Gastroesophageal sphincter (tissue), 4 donors: ENCODE measurements at places on chromosomes 5 and 9. TPM values are rescaled to one million over a fixed set of nuclear protein-coding genes. Genes with fewer than 3 reads are reported as not detected.

- ATAC-seq = peak; percentile 87
Observed at GRCh38 chr9:35489313-35490154, at the start of gene RUSC2. Gene RUSC2, plus strand, starts transcription at chr9:35490111. Its CDS starts 56,411 bp downstream, at chr9:35546522.

DNA sequence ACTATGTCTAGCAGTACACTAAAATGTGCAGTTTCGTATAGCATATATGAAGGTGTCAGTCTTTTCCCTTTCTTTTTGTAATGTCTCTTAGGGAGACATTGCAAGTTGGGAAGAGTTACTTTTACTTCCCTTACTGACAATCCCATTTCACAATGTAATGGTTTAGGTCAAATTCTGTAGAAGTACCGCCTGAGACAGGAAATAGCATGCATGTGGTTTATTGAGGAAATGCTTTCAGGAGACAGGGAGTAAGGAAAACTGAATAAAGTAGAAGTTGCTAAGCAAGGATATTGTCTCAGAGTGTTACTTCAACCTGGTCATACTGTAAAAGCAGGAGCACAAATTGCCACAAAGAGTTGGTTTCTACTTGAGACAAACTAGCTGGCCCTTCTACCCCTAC, 32.1 kb upstream of the MSANTD3 start:
- ATAC-seq = no peak

DNA sequence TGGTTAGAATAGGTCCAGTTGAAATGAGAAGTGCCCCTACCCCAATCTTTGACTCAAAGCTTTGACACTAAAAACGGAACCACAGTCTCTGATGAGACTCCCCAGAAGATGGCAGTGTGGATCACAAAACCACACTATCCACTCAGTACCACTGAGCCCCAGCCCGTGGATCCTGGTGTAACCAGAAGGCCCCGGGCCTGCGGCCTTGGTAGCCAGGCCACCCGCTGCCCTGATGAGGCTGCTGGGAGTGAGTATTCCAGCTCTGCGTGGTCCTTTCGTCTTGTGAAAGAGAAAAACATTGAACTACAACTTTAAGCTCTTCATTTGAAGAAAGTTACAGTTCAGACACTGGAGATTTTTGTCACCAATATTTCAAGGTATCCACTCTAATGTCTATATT, 42.2 kb upstream of the FBP1 start:
- ATAC-seq = peak; percentile 96

GRCh38 chr9:75941066-75941465, 50.6 kb downstream of the PCSK5 start:
- no peak for ATAC-seq

- ATAC-seq = no peak
Observed at GRCh38 chr9:21392270-21392669, 7.1 kb upstream of the IFNA2 start.

DNA sequence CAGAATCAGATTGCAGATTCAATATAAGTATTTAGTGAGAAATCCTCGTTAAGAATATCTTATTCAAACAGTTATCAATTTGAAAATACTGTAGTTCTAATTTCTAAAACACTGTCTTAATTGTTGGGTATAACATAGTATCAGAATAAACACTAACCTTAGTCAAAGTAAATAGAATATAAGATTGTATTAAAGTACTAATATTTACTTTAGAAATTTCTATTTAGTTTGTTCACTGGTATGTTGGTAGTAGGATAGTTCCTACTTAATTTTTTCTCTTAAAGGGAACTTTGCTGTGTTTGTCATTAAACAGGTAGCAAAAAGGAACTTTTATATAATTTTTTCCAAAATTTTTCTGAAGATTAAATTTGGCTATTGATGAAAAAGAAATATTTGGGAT, 42.3 kb downstream of the FAM174A start:
- no peak for ATAC-seq

TAS2R1 gene
- total RNA-seq = not detected

TPPP gene
- total RNA-seq = 42.8 TPM

ZNG1A gene
- 26.0 TPM for total RNA-seq

EGFLAM gene
- 7.6 TPM for total RNA-seq
